A172 (cell line): ENCODE measurements at places on chromosomes 3 and 15.

GRCh38 chr3:151316267-151316991 is at the start of gene GPR87:
GPR87 (minus strand) TSS chr3:151316820; CDS start chr3:151300100, 16,720 bp downstream.
- DNase-seq = peak; percentile 60

DNA sequence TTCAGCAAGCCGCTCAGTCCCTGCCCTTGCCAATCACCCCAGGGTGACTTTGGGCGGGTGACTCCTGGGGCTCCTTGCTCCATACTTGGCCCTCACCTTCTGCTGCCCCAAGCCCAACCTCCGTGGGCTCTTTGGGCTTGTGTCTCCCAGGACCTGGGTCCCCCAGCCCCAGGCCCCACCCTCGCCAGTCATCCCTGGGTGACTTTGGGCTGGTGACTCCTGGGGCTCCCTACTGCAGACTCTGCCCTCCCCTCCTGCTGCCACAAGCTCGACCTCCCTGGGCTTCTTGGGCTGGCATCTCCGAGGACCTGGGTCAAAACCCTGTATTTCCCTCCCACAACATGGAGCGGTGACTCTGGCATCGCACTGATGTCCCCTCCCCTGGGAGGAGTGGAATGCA is 151.5 kb downstream of the GOLGA6L4 start:
- DNase-seq = no peak

GRCh38 chr15:60540002-60540651 is 61.2 kb upstream of the ICE2 start:
- no peak for DNase-seq

DNA sequence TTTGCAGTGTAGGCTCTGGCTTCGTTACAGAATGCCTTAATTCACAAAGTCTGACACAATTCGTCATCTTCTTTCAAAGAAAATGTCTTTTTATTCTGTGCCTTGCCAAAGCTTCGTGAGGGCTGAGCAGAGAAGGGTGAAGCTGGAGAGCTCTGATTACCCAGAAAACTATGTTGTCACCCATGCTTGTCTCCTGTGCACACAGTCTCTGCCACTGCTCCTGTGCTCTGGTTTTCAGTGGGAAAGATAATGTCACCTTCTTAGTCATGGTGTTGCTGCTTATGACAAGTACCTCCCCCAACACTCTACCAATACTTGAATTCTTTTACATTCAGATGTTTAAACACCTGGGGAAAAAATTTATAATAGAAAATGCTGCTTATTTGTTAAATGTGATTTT is 509.2 kb upstream of the GRM7 start:
- DNase-seq = no peak

DNA sequence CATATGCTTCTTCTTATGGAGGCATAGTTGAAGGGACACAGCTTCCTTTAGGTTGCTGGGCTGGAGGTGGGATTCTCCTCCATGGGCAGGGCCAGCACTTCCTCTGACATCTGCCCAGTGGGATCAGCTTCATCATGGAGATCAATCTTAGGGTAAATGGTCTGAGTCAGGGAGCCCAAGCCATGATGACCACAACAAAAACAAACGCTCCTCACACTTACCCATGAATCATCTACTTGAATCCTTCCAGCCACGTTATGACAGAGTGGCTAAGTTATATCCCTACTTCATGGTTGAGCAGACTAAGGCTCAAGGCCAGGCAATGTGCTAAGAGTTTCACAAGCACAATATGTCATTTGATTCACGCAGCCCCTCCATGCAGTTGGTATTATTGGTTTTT is 87.2 kb upstream of the NMNAT3 start:
- peak; percentile 94 for DNase-seq

DNA sequence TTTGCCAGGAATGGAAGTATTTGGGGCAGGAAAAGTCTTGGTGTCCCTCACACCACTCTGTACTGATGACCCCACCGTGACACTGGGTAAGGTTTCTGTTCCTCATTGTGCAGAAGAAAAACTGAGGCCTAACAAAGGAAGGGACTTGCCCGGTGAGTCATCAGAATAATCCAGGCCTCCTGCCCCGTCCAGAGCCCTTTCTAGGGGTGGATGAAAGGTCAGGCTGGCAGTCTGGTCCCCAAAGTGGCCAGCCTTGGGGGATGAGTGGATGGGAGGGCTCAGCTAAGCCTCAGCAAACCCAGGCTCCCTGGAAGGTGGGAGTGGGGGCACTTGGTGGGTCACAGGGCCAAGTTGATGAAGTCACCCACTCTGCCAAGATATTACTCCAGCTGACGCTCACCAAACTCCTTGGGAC is 2.3 kb upstream of the DNAH1 start:
- peak; percentile 68 for DNase-seq

DNA sequence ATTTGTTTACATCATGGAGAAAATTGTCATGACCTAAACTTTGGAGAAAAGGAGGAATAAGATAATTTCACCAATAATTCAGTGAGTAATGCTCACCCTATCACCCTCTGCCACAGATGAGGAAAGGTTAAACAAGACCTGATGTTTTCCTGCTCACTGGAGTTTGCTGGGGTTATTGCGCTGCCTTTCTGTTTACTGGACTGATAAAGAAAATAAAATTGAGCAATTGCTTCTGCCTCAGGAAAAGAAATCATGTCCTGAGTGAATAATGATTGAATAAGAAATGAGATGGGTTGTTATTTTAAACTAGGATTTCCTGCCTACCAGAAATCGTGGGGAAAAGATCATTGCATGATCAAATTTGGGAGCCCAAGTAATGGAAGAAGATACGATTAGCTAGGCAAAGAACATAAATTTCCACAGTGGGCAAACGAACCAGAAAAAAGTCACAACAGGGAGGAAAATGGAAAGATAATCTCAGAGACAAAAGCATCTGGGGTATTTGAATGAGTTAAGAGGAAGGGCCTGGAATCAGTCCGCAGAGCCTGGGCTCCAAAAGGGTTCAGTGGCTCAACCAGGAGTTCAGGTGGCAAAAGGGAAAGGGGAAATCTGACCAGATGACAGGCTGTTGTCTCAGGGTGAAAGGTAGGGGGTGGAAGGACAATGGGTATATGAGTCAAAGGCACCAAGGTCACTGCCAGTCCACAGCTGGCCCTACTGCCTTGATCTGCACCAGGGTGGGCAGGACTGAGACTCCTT is 146.8 kb downstream of the FAM43A start:
- no peak for DNase-seq

DNA sequence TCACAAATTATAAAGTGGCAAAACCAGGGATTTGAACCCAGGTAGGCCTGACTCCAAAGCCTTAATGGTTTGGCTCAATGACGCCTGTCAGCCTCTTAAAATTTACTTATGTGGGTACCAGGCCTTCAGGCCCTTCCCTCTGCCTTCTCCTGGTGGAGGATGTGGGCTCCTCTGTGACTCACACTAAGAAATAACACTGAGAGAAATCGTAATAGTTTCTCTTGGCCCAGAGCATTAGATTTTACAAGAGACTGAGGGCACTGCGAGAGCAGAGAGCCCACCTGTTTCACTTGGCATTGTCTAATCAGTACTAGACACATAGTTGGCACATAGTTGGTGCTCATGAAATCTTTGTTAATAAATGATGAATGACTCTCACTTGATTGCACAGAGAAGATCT is 505.2 kb downstream of the SHQ1 start:
- peak; percentile 46 for DNase-seq

DNA sequence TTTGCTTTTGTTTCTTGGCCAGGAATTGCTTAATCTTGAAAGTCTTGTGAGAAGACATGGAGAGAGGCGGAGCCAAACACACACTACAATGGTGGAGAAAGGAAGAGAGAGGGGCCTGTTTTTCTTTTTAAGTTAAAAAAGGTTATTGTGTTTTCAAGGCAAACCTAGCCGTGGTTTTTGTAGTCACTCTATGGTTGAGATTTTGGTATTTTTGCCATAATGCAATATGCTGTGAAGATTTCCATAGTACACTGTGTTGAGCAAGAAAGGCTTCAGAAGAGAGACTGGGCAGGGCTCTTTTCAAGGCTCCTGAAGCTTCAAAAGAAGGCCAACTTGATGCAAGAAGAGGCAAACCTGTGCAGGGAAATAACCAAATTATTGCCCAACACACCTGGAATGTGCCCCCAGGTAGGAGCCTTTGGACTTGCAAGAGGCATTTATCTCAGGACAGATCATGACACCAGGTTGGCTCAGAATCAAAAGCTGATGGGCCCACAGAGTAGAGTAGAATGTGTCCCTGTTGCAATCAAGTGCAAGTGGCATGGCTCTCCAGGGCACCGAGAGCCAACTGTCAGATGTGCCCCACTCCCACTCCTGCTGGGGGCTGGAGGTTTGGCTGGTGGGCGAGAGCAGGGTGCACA is 22.1 kb downstream of the AMOTL2 start:
- no peak for DNase-seq

DNA sequence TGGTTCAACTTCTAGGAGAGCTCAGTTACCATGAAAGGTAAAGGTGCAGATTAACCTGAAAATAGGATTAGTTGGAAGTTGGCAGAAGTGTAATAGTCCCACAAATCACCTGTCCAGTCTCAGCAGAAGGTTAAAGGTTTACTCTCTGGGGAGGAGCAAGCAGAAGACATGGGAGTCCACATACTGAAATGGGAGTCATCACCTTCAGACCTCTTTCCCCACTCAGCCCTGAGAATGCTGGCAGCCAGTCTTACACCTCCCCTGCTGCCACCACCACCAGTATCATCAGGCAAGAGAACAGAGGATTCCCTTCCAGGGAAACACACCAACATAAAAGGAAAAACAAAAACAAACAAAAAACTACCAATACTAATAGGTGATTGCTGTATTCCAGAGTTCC is 13.8 kb upstream of the PLA2G4D start:
- no peak for DNase-seq

GRCh38 chr3:30681649-30682211 is 75.3 kb downstream of the TGFBR2 start:
- peak; percentile 93 for DNase-seq

GRCh38 chr3:16670191-16670590 is 65.0 kb upstream of the DAZL start:
- DNase-seq = no peak
